ENCODE measurements at places on chromosomes 1 and 21. TPM values are rescaled to one million over a fixed set of nuclear protein-coding genes. Genes with fewer than 3 reads are reported as not detected.

Gene SH2D1B
- not detected for polyA plus RNA-seq

Gene CD1B
- not detected for polyA plus RNA-seq

Gene MR1
- not detected for polyA plus RNA-seq

Gene FAM89A
- polyA plus RNA-seq = 0.32 TPM

Gene CXADR
- polyA plus RNA-seq = 174 TPM

Gene CA14
- polyA plus RNA-seq = 1.5 TPM

Gene C8A
- not detected for polyA plus RNA-seq

Gene OR2T11
- not detected for polyA plus RNA-seq

Gene PTGER3
- polyA plus RNA-seq = 1.7 TPM

Gene TNFSF4
- 0.98 TPM for polyA plus RNA-seq

Gene ARMH1
- polyA plus RNA-seq = 88.3 TPM

Gene MT1HL1
- polyA plus RNA-seq = not detected

Gene VWA5B1
- polyA plus RNA-seq = 0.82 TPM

Gene UQCRHL
- polyA plus RNA-seq = 3.9 TPM

Gene FGR
- not detected for polyA plus RNA-seq

Gene MYOM3
- not detected for polyA plus RNA-seq

Gene PIGR
- not detected for polyA plus RNA-seq

Gene GBP5
- polyA plus RNA-seq = not detected

Gene SOAT1
- 5.7 TPM for polyA plus RNA-seq

Gene SPATA45
- polyA plus RNA-seq = not detected

Gene CSMD2
- 9.6 TPM for polyA plus RNA-seq

Gene BGLAP
- polyA plus RNA-seq = 2.5 TPM

Gene RPE65
- not detected for polyA plus RNA-seq

Gene ALDH4A1
- 8.1 TPM for polyA plus RNA-seq

Gene NR5A2
- not detected for polyA plus RNA-seq

Gene RXRG
- polyA plus RNA-seq = 0.78 TPM

Gene KIF17
- polyA plus RNA-seq = 8.7 TPM

Gene MPL
- not detected for polyA plus RNA-seq

Gene WDR64
- polyA plus RNA-seq = not detected

Gene MNDA
- polyA plus RNA-seq = not detected

Gene LPAR3
- polyA plus RNA-seq = 0.54 TPM

Gene FCGR1A
- polyA plus RNA-seq = not detected
